ENCODE measurements at places on chromosomes 7 and 10.

DNA sequence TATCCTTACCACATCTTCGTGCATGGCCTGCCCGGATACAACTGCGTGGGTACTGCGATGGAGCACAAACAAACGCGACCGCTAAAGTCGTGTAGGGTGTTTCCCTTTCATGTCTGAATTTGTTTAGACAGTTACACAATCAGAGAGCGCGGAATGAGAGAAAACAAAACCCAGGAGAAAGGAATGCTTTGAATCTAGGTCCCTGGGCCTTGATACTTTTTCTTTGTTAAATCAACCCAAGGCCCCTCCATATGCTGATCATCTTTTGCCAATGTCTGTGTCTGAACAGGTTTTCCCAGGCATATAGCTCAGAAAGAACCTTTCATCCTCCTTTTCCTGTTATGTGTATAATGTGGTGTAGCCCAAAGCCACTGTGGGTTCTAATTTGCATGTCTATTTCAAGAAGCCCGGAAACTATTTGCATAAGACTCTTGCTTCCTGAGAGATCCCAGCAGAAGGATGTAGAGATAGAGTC is 145.8 kb downstream of the FRMD4A start:
- DNase-seq: peak; percentile 70

GRCh38 chr7:139647814-139648390 is 124.4 kb downstream of the CLEC2L start:
- no peak for DNase-seq

DNA sequence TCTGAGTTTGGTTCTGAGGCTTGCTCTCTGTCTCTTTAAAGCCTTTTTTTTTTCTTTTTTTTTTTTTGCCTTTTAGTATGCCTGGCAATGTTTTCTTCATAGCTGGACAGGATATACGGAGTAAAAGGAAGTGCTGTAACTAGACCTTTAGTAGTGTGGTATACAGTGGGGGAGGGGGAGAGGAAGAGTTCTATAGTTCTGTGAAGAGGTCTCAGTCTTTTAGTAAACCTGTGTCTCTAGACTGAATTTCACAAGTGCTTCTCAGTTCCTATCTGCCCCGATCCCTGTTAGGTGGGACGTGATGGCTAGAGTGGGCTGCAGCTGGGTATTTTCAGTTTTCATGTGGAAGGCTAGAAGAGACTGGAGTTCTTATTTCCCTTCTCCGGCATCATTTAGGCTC is 3.1 kb upstream of the ABCC2 start:
- no peak for DNase-seq

DNA sequence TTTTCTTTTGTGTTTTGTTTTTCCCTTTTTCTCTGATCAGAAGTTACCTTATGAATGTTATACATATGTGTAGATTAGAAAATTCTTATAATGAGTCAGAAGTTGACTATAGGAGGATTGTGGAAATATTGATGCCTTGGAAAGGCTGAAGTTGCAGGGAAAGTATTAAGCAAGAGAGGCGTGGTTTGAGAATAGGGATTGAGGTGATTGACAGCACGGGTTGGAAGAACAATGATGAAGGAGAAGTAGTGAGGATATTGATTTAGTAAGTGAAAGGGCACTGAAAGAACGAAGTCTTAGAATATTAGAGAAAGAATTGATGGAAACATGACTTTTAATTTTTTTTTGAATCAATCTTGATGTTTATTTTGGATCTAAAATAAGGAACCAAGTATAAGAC is 176.0 kb downstream of the EXOC4 start:
- no peak for DNase-seq

DNA sequence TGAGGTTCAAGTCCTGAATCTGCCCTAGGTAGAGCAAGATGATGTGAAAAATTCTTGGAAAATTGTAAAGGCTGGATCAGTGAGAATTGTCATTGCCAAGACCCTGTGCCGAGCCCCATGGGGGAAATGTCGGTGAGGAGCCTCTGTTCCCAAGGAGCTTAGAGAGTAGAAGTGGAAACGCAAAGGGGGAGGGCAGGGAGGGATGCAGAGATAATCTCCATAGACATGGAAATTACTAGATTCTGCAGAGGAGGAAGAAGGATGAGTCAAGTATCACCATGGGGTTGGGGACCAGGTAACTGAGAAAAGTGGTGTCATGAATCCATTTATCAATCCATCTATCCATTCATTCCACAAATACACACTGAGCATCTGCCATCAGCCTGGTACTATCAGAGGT is 26.0 kb downstream of the DUSP5 start:
- no peak for DNase-seq

GRCh38 chr7:100556541-100556940 is 17.2 kb downstream of the SAP25 start:
- DNase-seq: no peak

GRCh38 chr10:103281753-103282152 is 4.8 kb downstream of the INA start:
- no peak for DNase-seq

DNA sequence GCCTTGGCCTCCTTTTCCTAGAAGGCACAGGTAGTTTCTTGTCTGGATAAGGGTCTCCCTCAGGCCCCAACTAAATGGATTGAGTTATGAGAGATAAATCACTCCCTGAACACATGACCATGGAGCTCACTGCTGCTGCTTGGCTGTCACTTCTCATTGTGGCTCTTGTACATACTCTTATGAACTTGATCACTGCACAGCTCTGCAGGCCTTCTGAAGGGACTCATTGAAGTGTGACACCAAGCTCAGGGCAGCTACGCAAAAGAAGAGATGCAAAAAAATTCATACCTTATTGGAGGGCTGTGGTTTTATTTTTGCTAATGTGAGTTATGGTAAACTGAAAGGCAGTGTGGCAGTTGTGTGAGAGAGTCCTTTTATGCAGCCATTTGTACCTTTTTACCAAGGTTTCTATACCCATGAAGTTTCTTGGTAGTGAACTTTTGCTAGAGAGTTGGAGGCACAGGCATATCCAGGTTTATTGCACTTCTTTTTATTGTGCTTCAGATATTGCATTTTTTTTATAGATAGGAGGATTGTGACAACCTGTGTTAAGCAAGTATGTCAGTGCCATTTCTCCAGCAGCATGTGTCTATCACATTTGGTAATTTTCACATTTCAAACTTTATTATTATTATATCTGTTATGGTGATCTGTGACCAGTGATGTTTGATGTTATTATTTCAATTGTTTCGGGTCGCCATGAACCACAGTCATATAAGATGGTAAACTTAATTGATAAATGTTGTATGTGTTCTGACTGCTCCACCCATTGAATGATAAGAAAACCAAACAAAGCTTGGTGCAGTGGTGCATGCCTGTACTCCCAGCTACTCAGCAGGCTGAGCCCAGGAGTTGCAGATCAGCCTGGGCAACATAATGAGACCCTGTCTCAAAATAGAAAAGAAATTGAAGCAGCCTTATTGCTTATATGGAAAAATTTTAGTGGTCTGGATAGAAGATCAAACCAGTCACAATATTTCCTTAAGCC is 100.6 kb downstream of the LRRC4 start:
- peak; percentile 56 for DNase-seq

- DNase-seq: no peak
These were observed 4.9 kb downstream of the HNRNPF start for GRCh38 chr10:43403911-43404703.

DNA sequence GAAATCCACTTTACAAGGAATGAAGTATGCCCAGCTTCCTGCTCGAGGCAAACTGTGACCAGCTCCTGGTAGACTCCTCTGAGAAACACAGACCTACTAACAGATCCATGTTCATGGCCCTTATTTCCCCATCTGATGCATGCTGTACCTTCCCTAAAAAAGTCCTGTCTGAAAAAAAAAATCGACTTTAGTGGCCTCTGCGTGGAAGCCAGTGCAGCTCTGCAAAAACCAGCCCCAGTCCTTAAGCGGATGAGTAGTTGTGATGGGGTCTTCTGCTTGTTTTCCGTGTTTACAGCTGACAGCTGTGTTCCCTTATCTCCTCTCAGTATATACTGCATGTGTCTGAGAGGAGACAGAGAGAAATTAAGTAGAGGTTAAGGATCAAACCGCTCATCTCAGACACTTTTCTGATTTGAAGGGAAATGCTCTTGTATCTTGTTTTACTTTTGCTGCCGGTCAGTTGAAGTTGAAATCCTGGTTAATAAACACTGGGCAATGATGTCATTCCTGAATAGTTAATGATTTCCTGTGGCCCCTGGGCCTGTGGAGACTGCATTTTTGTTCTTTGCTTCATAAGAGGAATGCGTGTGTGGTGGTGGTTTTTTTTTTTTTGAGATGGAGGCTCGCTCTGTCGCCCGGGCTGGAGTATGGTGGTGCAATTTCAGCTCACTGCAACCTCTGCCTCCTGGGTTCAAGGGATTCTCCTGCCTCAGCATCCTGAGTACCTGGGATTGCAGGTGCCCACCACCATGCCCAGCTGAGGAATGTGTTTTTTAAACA is 67.6 kb downstream of the DOCK1 start:
- no peak for DNase-seq

- no peak for DNase-seq
These were observed 44.4 kb upstream of the USP6NL start for GRCh38 chr10:11655836-11656235.

- no peak for DNase-seq
These were observed 15.7 kb downstream of the GRID1 start for GRCh38 chr10:86350897-86351296.

- DNase-seq: no peak
These were observed 61.1 kb downstream of the KCNMA1 start for GRCh38 chr10:77576444-77577032.

DNA sequence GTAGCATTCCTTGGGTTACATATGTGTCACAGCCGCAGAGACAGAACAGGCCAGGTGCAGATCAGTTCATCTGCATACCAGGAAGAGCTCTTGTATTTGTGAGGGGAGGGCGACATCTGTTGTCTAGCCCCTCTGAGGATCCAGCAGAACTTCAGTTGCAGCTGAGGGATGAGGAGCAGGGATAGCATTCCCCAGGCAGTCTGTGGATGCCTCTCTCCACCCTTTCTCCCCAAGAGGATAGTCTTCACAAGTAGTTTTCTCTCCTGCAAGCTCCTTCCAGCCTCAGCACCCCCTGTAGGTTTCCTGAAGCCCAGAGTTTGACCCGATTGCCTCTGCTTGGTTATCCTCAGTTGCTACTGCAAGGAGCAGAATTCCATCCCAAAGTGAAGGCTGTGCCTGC is 2.6 kb downstream of the SCD start:
- no peak for DNase-seq

DNA sequence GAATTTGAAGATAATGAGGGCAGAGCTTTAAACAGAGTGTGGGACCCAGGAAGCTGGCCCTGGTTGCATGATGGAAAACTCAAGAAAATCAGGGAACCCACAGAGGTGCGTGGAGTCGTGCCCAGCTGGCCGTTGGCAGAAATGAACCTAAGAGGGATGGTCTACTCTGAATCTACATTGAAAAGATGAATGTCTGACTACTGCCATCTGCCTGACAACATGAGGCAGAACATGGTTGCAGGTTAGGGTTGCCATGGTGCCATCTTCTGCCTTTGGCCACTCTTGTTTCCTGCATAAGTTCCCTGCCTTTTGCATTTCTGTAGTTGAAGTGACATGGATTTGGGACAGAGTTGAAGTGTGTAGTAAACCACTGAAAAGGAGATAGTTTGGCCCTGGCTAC is 138.5 kb upstream of the COBL start:
- DNase-seq: no peak

- no peak for DNase-seq
These were observed 15.1 kb downstream of the LRRC20 start for GRCh38 chr10:70367195-70367796.

GRCh38 chr10:73931767-73932619 is 21.1 kb downstream of the PLAU start:
- DNase-seq: peak; percentile 77

- no peak for DNase-seq
These were observed 8.8 kb upstream of the RHOBTB1 start for GRCh38 chr10:60952846-60953220.

GRCh38 chr10:119095640-119096039 is 8.3 kb upstream of the DENND10 start:
- DNase-seq: no peak

DNA sequence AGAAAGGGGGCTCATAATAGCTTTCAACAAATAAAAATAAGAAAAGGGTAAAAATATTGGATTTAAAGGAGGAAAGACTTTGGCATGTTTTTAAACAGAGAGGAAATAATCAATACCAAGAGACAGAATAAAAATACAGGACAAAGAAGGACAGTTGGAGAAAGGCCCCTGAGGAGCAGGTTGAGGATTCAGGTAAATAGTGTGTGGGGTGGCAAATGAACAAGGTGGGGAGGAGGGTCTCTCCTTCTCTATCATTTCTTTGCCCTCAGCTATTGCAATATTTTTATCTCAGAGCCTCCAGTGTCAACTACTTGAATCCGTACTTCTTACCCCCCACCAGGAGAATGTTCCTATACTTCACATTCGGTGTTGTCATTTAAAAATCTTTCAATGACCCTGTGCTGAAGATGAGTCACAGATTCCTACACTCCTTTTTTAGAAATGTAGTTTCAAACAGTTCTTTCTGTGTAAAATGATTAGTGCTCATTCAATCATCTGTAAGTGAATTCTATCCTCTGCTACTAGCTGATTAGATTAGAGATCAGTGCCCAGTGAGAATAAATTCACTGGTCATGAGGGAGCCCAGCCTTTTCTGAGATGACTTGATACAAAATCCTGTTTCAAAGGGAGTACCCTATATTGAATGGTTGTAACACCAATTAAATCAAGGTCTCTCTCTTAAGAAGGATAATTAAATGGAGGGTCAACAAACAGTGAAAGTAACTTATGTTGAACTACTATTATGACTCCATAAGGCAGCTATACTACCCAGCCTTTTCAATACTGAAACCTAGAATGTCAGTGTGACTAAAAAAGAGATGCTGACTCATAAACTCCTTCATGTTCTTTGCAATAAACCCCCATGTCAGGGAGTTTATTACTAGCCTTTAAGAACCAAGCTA is 50.4 kb upstream of the WNT16 start:
- no peak for DNase-seq

DNA sequence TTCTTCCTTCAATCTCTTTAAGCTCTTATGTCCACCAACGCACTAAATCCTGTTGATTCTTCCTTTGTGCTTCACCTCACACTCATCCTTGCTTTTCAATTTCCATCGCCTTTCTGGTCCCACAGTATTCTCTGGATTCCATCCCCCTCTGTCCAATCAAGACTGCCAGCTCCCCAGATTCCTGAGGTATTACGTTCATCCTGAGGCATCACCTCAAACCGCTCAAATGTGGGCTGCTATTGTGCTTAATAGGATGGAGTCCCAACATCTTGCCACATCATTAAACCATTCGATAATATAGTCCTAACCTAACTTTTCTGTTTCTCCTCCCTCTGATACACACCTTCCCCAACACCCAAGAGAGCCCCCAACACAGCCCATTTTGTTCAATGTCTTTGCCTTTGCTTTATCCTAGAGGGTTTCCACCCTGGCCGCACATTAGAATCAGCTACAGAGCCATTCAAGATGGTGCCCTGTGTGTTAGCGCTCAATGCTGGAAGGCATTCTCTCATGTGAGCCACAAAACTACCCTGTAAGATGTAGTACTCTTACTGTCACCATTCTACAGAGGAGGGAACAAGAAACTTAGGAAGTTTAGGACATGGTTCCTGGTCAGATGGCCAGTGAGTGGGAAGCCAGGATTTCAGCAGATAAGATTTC is 79.5 kb upstream of the LEP start:
- no peak for DNase-seq

Measured in Peyer's patch (tissue), 4 donors.